ENCODE measurements at places on chromosomes 16 and 17. TPM values are rescaled to one million over a fixed set of nuclear protein-coding genes. Genes with fewer than 3 reads are reported as not detected.

Gene TSNAXIP1
- total RNA-seq, result 0.26 TPM

DNA sequence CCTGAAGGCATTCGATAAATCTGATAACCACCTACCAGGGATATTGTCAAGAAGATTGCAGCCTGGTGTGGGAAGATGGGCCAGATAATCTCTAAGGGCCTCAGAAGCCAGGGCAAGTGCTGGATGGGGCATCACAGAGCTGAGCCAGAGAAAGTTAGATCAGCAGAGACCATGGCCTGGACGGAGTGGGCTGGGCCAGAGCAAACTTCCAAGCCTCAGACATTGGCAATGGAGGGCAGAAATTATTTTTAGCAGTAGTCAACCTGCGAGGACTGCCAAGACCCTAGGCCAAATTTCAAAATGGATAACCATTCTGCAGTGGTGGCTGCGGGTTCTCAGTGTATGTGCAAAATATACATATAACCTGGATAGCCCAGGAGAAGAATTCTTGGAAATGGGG is 18.5 kb downstream of the ERCC4 start:
- no peak for DNase-seq

DNA sequence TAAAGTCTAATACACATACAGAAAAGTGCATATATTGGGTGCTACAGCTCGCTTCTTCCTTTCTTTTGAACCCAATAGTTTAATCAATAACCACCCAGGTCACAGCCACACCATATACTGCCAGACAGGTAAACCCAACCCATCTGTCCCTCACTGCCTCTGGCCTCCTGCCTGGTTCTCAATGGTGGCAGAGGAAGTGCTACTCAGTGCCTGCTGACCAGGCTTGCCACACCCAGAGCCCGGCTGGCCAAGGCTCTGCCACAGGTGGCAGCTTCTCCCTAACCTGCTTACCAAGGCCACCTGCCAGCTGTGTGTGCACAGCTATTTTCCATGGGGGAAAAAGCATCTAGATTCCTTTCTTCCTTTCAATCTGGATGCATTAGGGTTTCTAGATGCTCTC is 584 bp downstream of the PMP22 start:
- no peak for DNase-seq

Gene ERN2
- not detected for total RNA-seq

Gene SLFN12
- total RNA-seq, result 4.1 TPM

Gene PHF12
- total RNA-seq, result 9.5 TPM

DNA sequence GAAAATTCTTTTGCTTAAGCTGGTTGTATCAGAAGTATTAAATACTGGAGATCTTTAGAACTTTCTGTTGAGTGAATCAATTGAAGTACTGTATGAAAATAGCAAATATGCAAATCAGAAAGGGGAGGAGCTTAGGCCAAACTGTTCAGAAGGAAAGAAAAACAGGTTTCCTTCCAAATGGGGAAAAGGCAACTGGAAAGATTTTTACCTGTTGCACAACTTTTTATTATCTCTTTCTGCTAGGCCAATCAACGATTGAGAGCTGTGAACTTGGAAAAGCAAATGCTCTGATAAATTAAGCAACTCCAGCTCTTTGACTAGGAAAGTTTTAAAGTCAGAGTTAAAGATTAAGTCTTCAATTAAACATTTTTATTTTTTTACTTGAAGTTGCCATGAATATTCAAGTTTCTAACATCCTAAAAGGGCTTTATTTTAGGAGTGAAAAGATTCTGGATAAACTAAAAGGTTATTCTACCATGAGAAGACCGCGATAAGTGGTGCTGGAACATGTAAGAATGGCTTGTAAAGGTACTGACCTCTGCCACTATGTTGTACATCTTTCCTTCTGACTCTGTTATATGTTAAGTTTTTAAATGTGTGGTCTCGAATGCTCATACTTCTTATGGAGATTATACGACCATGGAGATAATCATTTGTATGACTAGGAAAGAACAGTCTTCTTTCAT is 16.5 kb downstream of the DCUN1D3 start:
- no peak for DNase-seq

Gene DOC2A
- total RNA-seq, result 2.1 TPM

DNA sequence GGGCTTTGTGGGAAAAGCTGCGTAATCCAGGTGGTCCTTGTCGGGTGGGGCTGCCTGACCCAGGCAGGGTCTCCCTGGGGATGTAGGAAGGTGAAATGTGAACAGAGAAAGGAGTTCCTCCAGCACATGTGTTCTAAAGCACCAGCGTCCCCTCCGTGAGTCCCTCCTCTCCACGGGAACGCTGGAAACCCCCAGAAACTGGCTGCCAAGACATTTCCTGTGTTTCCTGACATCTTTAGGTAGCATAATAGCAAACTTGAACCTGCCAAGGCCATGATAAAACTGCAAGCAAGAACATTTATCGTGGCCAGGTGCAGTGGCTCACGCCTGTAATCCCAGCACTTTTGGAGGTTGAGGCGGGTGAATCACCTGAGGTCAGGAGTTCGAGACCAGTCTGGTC is 12.6 kb upstream of the PYDC1 start:
- DNase-seq, result no peak

- DNase-seq, result no peak
Measured at GRCh38 chr17:27153005-27153404, 140.9 kb upstream of the WSB1 start.

DNA sequence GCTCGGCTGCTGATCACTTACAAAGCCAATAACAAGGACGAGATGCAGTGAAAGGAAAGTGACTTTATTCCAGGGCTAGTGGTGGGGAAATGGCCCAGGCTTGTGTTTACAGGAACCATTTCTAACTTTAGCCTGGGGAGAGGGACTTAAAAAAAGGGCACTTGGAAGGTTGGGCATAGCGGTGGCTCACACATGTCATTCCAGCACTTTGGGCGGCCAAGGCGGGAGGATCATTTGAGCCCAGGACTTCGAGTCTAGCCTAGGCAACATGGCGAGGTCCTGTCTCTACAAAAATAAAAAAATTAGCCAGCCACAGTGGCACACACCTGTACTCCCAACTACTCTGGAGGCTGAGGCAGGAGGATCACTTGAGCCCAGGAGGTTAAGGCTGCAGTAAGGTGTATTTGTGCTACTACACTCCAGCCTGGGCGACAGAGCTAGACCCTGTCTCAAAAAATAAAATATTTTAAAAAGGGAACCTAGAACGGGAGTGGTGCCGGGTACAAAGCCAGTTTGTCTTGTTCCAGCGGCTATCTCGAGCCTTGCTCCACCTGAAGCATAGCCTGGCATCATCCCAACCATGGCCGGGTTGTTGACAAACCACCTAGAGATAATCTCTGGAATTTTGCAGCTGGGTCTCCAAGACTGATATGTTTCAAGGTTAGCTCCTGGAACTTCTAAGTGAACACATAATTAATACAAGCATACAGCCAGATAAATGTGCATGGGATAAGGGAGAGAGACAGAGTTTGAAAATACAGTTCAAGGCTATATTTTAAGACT is 5.7 kb upstream of the TVP23A start:
- no peak for DNase-seq

- peak; percentile 77 for DNase-seq
Measured at GRCh38 chr17:63405741-63406261, 40.3 kb downstream of the CYB561 start.

GRCh38 chr16:71473891-71474290 is 11.8 kb upstream of the ZNF23 start:
- no peak for DNase-seq

Gene TMED6
- not detected for total RNA-seq

DNA sequence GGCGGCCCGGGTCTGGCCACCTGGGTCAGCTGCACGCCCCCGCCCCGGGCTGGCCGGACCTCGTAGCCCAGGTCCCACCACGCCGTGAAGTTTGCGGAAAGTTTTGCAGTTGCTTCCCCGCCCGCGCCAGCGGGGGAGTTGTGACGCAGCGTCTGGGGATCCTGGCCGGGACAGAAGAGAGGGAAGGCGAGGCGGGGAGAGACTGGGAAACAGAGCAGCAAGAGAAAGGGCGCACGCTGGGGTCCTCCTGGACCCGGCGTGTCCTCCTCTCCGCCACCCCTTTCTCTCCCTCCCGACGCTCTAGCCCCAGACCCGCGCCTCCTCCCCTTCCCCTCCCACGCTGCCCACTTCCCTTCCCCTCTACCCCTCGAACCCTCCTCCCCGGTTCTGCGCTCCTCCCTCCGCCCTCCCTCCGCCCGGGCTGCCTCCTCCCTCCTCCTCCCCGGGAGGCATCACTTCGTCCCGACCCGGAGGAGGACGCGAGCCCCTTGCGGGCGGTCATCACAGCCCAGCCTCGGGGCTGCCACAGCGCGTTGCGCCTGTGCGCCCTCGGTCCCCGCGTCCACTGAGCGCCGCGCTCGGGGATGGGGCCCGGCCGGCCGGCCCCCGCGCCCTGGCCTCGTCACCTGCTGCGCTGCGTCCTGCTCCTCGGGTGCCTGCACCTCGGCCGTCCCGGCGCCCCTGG is at the start of gene MRC2:
TSS of gene MRC2 (plus strand) at position 452 of the 685 bp plus-strand sequence. CDS start at position 585, 133 bp downstream.
- peak; percentile 55 for DNase-seq

DNA sequence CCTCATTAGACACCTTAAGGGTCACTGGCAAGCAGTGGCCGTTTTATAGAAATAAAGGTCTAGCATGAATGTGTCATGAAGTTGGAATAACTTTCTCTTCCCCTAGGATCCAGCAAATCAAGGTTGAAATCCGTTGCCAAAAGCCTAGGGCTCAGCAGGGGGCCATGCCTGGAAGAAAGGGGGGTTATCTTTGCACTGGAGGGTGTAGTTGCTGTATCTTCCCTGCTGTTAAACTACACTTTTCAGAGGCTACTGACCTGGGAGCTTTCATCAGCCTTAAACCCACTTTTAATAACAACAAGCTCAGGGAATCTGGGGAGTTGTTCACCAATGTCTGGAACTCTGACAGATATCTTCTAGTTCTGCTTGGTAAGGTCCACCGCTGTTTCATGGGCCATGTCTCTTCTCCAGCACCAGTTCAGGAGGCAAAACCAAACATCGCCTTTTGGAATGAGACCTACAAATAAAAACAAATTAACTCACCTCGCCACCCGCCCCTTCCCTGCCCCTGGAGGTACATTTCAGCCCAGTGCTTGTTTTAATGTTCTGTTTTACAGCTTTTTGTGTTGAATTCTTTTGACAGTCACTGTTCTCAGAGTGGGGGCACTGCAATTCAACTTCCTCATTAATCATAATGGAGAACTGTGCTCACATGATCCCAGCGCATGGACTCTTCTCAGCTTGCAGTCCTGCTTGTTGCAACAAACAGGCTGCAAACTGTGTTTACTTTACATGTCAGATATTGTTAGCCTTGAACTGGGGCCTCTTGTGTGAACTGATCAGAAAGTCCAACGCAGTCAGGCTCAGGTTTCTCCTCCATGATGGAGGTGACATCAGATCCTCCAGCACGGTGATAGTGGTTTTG is 508.7 kb downstream of the KCNJ2 start:
- DNase-seq, result no peak

GRCh38 chr17:45357364-45357997 is 40.7 kb upstream of the MAP3K14 start:
- no peak for DNase-seq

DNA sequence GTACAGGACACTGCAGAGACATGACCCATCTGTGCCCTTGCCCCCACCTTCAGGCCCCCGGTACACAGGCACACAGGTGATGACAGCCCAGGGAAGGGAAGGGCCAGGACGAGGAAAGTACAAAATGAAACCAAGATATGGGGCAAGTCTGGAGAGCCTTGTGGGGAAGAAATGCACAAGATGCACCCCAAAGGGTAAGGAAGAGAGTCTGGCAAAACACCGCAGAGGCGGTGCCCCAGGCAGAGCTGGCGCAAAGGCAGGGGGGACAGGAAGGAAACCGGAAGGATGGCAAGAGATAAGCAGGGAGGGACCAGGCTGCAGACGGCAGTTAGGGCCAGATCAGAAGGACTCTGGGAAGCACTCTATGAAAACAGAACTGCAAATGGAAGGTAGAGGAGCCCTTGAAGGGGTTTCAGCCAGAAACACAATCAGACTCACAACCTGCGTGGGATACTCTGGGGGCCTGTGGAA is 81.4 kb downstream of the SLC39A11 start:
- DNase-seq, result no peak

GRCh38 chr17:1229900-1230501 is 40.2 kb upstream of the BHLHA9 start:
- DNase-seq, result no peak

GRCh38 chr17:3378321-3378720 is 7.8 kb downstream of the OR3A2 start:
- no peak for DNase-seq

DNA sequence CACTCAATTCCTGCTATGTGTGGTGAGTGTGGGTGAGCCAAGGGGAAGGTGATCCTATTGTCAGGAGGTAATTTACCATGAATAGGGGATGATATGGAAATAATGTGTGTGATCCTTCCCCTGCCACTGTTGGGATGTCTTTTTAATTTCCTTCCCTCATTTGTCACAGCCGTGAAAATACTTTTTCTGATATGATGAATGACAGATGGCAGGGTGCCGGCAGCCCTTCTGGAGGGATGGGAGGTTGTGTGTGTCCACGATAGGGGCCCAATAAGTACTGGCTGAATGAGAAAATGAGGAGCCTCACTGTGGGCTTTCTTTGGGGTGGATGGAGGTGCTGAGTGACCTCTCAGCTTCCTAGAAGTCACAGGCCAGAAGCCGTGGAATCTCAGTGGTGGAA is 109.5 kb downstream of the PRKCB start:
- no peak for DNase-seq

DNA sequence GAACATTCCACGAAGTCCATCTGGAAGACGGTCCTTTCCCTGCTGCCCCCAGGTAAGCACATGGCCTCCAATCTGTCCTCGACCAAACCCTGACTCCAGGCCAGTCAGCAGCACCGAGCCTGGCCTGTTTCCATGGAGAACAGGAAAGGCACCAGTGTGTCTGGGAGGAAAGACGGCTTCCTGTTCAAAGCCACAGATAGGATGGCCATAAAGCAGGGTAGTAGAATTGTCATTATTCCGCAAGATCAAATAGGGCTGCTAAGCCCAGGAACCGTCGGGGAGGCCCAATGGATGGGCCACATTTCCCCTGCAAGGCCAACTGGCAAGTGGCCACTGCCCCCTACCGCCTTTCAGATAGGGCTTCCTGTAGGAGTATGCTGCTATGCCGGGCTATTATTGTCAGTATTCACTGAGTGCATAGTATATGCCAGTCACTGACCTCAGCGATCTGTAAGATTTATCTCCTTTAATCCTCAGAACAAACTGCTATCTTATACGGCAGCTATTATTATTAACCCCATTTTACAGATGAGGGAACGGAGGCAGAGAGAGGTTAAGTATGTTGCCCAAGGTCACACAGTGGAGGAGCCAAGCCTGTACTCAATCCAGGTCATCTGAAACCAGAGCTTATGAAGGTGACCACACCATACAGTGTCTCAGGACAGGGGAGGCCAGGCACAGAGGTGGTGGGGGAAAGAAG is 23.0 kb upstream of the PLCG2 start:
- DNase-seq, result no peak

Gene WSCD1
- total RNA-seq, result 0.35 TPM

GRCh38 chr16:9419161-9419560 is 327.7 kb downstream of the HAPSTR1 start:
- no peak for DNase-seq

Gene CA4
- not detected for total RNA-seq

DNA sequence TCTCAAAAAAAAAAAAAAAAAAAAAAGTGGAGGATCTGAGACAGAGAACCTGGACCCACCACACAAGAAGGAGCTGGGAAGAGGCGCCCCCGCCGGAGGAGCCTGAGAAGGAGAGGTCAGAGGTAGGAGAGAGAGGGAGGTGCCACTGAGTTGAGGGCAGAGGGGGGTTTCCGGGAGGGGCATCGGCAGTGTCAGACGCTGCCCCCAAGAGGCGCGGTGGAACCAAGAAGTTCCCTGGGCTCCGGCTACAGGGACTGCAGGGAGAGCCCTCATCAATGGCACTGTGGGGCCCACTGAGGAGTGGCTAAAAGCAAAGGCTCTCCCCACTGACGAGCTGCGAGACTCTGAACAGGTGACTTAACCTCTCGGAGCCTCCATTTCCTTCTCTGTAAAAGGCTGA is 4.2 kb downstream of the CCDC42 start:
- DNase-seq, result peak; percentile 25

Gene NMT1
- 71.5 TPM for total RNA-seq
